Endothelial cell of umbilical vein (primary cell): ENCODE measurements at places on chromosomes 2 and 18. TPM values are rescaled to one million over a fixed set of nuclear protein-coding genes. Genes with fewer than 3 reads are reported as not detected.

The TRAPPC12 gene
- total RNA-seq = 74.5 and 81.5 TPM in 2 replicates

The CCDC141 gene
- not detected in 2 replicates for total RNA-seq

The CCDC85A gene
- 10.4 and 16.9 TPM in 2 replicates for total RNA-seq

The GCG gene
- not detected in 2 replicates for total RNA-seq

The IL1R2 gene
- not detected in 2 replicates for total RNA-seq

The ANKRD30BL gene
- not detected in 2 replicates for total RNA-seq

The EFHD1 gene
- total RNA-seq = not detected in 2 replicates

The PROKR1 gene
- not detected in 2 replicates for total RNA-seq

DNA sequence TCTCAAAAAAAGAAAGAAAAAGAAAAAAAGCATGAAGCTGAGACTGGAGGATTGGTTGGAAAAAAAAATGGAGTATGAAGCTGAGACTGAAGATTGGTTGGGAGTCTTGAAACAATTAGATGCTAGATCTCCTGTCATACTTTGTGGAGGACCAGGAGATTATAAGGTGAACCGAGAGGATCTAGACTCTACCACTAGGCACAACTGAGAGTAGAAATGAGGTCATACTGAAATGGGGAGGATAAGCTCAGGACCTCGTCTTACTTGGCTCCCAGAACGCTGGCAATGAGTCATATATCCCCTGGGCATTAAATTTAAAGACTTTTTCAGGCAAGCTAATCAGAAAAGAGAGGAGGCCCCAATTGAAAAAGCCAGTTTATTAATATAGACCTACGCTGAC lies 3.3 kb upstream of the ORC2 start:
- peak; percentile 59 for DNase-seq

DNA sequence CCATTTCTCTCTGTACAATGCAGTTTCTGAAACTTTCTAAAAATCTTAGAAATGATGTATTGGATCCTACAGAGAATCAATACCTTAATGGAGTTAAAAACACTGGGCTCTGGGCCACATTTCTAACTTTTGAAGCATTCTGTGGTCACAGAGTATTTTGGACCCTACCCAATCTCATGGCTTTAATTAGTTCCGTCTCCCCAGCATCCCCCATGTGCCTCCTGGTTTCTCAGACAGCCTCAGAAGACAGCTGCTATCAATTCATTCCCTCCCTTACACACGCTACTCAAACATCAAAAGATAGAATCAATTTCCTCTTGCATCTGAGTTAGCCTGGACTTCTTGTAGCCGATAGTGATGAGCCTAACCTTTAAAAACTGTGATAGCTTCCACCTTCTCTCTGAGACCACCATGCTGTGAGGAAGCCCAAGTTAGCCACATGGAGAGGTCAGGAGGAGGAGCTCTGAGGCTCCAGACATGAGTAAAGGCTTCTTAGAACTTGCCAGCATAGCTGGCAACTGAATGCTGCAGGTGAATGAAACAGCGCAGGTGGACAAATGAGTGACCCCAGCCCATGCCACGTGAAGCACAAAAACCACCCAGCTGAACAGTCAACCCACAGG lies 10.4 kb downstream of the ADCY3 start:
- DNase-seq = no peak

DNA sequence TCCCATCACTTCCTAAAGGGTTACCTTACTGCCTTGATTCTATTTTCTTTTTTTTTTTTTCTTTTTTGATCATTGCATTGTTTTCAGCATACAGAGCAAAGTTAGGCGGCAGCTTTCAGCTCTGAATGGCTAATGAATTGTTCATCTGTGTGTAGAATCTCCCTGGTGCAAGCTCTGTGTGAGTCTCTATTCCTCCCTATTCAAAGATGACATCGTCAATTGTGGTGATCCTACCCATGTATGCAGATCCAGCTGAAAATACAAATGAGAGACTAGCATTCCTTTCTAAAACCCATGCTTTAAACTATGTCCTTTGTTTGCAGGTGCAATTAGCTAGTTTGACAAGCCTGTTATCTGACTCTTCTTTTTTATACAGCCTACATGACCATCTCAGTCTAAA lies 539.0 kb downstream of the ARHGAP15 start:
- DNase-seq = no peak

DNA sequence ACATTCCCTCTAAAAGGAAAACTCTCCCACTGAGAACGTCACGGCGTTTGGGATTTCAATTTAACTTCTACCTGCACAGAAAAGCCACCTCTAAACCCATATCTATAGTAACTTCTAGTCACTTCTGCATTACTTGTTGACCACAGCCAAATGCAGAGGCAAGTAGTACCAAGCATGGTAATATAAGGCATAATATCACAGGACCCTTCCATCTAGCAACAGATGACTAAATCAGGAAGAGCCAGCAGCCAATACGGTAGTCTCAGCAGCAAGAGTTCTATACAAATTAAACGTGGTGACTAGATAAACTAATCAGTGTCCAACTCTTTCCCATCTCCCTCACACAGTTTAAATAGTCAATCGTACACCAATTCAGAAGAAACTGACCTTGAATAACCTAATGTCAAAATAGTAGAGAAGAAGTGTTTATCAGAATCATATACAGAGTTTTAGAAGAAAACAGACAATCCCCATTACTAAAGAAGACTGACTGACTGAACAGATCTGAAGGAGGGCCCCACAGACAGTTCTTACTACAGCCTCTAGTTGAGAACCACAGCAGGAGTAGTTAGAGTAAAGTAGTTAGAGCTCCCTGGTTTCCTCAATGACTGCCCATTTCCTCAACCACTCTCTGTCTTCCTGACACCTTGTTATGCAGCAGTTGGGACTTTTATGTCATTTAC lies 30.0 kb downstream of the MEMO1 start:
- DNase-seq = peak; percentile 65
